RCC 7860 (cell line): ENCODE measurements at places on chromosomes 2 and 18.

- DNase-seq = peak; percentile 95
These were observed 59.4 kb upstream of the CTLA4 start for GRCh38 chr2:203808046-203808750.

- DNase-seq = no peak
These were observed 138.5 kb downstream of the TMEM200C start for GRCh38 chr18:5756823-5757222.

DNA sequence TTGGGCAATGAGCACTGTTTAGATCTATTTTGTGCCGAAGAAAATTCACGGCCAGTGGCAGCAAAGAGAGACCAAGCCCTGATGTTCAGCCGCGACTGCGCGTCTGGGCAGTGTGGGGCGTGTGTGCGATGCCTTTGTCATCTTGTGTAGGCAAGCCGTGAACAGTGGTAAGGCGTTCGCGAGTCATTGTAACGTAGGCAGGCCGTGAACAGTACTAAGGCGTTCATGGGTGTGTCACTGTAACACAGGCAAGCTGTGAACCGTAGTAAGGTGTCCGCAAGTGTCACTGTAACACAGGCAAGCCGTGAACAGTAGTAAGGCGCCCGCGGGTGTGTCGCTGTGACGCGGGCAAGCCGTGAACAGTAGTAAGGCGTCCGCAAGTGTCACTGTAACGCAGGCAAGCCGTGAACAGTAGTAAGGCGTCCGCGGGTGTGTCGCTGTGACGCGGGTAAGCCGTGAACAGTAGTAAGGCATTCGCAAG is 99.9 kb downstream of the NFATC1 start:
- no peak for DNase-seq

DNA sequence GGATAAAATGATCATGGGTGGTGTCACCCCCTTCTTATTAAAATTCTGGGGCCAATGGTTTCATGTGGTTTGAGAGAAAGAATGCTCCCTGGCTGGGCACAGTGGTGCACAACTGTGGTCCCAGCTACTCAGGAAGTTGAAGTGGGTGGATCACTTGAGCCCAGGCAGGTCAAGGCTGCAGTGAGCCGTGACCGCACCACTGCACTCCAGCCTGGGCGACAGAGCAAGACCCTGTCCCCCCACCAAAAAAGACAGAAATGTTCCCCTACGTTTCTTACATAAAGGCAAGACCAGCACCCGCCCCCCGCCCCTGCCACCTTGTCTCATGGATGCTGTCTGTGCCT is 53.0 kb upstream of the ID2 start:
- DNase-seq = no peak

DNA sequence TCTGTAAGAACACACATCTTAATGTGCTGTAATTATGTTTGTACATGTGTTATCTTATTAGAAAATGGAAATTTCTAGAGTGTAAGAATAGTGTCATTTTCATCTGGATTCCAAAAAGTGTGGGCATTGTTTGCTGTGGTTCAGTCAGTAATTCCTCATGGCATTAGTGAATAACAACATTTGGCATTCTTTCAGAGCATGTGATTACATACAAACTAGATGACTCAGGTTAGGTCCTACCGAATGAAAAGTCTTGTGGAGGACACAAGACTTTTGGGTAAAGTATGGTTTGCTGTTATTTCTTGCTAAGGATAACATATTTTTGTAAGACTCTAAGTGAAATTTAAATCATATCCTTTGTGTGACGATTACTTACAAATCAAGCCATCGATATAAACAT is 593.1 kb upstream of the NRXN1 start:
- no peak for DNase-seq

DNA sequence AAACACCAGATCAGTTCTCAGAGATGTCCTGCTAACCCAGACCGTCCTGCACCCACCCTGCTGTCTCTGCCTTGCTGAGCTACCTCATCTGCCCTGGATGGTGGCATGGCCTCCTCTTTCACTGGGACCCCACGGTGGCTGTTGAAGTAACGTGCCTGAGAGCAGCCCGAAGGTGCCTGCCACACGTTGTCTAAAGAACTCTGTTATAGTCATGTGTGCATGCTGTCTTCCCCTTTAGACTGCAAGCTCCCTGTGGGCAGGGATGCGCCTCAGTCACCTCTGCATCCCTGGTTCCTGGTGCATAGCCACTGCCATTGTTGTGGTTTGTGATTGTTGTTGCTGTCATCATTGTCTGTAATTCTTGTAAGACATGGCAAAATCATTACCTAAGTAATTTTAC is 235.9 kb downstream of the EIPR1 start:
- DNase-seq = no peak

DNA sequence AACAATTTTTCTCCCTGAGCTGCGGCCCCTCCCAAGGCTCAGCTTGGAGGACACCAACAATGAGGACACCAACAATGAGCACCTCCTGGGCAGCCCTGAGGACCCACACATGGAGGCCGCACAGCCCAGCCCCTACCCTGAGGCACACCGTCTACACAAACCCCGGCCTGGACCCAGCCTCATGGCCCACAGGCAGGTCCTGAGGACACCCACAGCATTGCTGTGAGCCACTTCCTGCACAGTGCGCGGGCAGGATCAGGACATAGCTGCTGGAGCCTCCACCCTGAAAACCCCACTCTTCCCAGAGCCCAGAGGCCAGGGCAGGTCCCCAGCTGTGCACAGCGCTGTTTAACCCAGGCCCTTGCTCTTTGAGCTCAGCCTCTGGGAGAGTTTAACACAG is 194.3 kb downstream of the RTP5 start:
- no peak for DNase-seq

DNA sequence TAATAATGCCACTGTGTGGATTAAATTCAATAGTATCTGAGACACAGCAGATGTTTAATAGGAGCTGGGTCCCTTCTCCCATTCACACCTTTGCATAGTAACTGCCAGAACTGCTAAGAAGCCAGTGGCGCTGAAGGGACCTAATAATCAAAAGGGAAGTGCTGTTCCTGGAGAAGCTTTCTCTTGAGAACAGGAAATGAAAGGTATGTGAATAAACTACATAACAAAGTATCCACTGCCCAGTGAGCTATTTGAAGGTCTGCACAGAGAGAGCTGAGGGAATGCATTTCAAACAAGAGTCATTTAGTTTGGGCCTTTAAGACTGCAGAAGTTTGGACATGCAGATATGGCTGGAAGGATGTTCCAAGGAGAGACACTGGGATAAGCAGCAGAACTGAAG is 56.1 kb upstream of the KIDINS220 start:
- no peak for DNase-seq

DNA sequence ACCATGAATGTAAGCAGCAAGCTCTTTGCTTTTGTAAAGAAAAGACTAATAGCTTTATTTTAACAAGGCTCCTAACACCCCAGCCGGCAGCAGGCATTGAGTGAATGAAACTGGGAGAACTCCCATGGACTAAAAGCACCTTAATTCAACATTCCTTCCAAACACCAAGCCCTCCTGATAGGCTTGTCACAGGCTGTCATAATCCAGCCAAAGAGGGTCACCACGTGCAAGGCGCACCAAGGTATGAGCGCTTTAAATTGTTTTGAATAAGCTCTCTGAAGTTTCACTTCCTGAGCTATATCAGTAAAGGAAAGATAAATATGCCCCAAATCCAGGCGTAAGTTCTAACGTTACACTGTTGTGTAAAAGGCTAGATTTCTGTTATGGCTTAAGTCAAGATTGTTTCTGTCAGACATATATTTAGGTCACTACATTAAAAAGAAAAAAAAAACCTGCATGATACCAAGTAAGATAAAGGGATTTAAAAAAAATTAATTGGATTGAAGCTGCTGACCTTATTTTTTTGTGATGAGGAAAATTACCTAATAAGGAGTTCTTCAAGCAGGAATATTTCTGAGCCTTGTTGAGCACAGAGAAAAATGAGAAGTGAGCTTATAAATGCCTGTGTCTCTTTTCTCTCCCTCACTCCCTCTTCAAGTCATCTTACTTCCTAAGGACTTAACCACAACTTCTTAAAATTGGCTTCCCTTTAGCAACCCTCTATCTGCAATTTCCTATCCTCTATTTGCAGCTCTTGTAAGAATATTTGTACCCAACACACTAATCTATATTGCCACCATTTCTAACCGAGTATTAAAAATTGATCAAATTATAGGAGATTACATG is 136.1 kb upstream of the NRP2 start:
- no peak for DNase-seq

DNA sequence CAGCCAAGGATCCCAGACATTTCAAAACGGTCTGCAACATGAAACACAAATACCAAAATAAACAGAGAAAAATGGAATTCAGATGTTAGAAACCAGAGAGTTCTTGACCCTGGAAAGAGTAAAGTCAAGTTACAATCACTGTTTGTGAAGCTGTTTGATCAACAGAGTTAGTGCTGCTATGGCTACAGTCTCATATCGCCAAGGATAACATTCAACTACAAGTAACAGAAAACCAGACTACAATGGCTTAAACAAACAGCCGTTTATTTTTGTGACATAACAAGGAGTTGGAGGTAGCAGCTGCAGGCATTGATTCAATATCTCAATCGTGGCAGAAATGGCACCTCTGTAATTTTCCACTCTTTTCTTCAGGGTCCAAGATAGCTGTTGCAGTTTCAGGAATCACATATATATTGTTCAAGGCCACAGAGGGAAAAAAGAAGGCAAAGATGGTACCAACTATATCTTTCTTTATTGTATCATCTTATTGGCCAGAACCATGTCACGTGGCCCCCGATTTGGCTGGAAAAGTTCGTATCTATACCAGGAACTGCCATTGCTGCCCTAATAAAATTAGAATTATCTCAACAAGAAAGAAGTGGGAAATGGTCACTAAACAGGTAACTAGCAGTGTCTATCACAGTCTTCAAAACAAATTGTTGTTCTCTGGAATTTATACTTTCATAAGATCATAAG is 17.7 kb upstream of the HNRNPLL start:
- DNase-seq = no peak

GRCh38 chr18:74498712-74499627 is 2.8 kb downstream of the CNDP2 start:
- peak; percentile 73 for DNase-seq

- peak; percentile 34 for DNase-seq
These were observed 31.4 kb downstream of the CCDC93 start for GRCh38 chr2:117982376-117983033.

DNA sequence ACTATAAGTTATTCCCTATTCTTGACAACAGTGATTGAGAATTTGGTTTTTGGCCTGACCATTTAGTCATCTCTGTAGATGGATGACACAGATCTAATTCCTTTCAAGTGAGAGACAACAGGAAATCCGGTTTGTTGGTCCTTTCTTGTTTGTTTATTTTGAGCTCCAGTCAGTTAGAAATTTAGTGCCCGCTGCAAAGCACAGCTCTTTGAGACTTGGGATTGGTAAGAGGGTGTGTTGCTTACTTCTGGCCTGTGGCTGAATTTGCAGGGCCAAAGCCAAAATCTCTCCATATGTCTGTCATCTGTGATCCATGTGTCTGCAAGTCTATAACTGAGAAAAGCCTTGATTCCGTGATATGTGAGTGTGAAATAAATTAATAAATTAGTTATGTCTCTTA is 74.3 kb downstream of the BIN1 start:
- no peak for DNase-seq

GRCh38 chr2:60958800-60959199 is 58.7 kb upstream of the PEX13 start:
- no peak for DNase-seq

DNA sequence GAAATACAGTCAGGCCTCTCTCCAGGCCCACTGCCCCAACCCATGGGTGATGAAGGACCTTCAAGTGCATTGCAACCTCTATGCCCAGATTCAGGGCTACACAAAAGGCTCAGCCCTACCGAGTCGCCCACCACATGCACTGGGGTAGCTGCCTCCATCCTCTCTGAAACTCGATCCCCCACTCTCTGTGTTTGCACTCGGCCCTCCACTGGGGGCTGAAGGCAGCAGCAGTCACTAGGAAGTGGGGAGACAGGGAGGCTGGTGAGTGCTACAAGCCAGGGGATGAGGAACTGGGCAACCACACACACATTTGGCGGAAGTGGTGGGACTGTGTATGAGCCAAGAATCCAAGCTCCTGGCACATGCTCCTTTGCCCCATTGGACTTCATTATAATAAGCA is 94.6 kb downstream of the CERS6 start:
- no peak for DNase-seq

GRCh38 chr2:24617424-24617823 is 126.4 kb downstream of the NCOA1 start:
- no peak for DNase-seq

DNA sequence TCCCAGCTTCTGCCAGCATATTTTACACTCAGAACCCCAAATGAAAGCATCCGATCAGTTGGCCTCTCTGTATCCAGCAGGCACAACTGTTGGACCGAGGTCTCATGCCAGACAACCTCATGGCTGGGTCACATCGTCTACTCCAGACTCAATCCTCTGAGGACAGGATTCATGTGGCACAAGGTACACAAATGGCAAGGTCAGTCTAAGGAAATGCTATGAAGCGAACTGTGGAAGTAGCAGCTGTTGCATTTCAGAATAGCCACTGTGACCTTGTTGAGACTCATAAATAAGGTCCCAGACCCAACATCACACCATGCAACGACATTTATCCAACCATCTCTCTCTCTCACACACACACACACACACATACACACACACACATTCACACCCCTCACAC is 7.1 kb upstream of the FZD7 start:
- no peak for DNase-seq

- DNase-seq = no peak
These were observed 474.3 kb downstream of the ERBB4 start for GRCh38 chr2:212064318-212064717.
